COR-L47 (cell line): ENCODE measurements at places on chromosomes 2 and 18.

- no peak for DNase-seq
Measured at GRCh38 chr18:80205294-80205693, 42.0 kb downstream of the PARD6G start.

DNA sequence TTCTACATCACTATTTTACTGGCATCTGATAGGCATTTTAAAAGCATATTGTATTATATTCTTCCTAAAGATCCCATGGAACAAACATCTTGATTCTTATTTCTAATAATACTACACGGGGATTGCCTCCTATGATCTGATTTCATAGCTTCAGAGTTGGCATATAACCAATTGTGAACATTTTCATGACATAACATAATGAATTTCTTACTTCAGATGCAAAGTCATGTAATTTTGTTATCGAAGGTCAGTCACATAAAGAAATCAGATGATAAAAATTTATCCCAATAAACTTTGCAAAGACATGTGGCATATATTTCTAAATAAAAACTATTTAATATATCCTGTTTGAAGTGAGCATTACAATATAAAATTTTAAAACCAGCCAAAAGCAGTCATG, 93.3 kb downstream of the COL5A2 start:
- no peak for DNase-seq

DNA sequence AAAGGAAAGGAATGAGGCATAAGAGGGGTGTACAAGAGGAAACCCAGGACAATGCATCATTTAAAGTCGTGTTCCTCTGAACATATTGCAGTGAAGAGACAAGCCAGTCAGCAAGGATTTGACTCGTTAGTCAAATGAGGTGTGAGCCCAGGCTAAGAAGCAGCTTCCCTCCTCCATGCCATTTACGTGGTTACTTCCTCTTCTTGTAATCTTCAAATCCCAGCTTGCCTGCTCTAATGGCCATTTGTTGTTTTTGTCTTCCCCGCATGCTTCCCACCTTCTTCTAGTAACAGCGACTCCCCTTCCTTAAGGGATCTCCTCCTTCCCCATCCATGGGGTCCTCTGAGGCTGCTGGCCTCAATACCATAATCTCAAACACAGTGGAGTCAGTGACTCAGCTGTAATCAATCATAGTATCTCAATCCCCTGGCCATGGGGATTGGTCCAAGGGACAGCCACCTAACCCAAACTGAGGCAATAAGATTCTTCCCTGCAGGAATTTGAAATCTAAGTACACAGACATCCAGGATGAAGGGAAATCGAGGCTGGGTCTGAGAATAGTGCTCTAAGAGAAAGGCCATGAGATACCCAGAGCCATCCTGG, 37.6 kb downstream of the SLC14A1 start:
- DNase-seq, result no peak

DNA sequence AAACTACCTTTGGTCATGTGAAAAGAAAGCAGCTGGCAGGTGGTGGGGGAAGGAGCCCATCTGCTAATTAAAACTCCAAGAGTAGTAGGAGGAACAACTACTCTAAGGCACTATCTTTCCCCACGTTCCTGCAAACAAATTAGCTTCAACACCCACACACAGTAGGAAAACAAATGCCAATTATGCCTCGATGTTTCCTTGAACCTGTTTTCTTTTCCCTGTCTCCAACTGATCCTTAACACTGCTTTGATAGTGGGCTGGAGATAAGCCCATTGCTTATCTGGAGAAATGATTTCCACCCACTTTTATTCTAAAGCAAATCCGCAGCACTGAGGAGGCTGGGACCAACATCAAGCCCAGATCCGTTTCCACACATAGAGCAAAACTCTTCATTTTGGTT, 36.0 kb downstream of the DDX18 start:
- no peak for DNase-seq

GRCh38 chr2:67485431-67485830, 88.3 kb downstream of the ETAA1 start:
- no peak for DNase-seq

GRCh38 chr2:204913312-204913711, 368.0 kb downstream of the PARD3B start:
- no peak for DNase-seq

- no peak for DNase-seq
Measured at GRCh38 chr2:217822296-217823252, 180.2 kb downstream of the TNS1 start.

GRCh38 chr18:13622751-13623150, 103.6 kb downstream of the FAM210A start:
- DNase-seq, result no peak
